ENCODE measurements at places on chromosomes 12 and 14.

- no peak for DNase-seq
Observed at GRCh38 chr12:48175613-48176416, 7.6 kb upstream of the CCDC184 start.

GRCh38 chr14:81637639-81638038, 104.0 kb upstream of the SEL1L start:
- DNase-seq: no peak

- peak; percentile 86 for DNase-seq
Observed at GRCh38 chr12:125183187-125184067, 118.2 kb downstream of the AACS start.

- no peak for DNase-seq
Observed at GRCh38 chr14:39873791-39874190, 441.6 kb upstream of the FBXO33 start.

GRCh38 chr12:93483151-93483807, 16.0 kb downstream of the MRPL42 start:
- DNase-seq: no peak

- no peak for DNase-seq
Observed at GRCh38 chr12:114846771-114847170, 162.8 kb upstream of the TBX3 start.

DNA sequence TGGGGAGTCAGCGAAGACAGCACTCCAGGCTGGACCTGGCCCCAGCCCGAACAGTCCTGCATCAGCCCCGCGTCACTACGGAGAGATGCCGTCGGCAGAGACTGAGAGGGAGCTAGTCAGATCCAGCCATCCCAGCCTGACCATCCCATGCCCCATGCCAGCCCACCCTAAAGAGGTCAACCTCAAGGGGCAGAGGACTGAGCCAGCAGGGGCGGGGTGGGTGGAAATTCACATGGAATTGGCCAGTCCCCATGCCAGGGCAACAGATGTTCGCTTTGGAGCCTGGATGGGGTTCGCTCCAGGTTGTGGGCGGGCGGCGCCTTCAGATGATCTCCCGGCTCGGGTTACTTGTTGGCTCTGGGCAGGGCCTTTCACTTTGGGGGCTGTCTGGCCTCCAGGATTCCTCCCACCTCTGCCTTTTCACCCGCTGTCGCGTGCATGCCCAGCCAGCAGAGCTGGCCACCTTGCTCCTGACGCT, 154.3 kb downstream of the TSPAN9 start:
- no peak for DNase-seq

- DNase-seq: no peak
Observed at GRCh38 chr14:69398818-69399210, 322 bp downstream of the SLC39A9 start.

- no peak for DNase-seq
Observed at GRCh38 chr12:91205811-91206210, 23.2 kb upstream of the DCN start.

DNA sequence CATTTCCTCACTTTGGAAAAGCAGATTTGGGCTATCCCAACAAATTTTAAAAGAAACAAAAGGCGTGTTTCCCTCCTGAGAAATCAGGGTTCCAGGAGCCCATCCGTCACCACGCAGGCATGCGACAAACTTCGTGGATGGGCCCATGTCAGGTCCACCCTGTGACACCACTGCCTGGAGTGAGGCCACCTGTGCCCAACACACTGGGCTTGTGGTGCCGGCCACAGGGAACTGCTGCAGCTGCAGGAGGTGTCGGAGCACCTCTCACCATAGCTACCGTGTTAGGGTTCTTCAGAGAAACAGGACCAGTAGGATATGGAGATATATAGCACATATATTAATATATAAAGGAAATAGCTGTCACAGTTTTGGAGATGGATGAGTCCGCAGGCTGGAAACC, 53.0 kb upstream of the BCL11B start:
- no peak for DNase-seq

DNA sequence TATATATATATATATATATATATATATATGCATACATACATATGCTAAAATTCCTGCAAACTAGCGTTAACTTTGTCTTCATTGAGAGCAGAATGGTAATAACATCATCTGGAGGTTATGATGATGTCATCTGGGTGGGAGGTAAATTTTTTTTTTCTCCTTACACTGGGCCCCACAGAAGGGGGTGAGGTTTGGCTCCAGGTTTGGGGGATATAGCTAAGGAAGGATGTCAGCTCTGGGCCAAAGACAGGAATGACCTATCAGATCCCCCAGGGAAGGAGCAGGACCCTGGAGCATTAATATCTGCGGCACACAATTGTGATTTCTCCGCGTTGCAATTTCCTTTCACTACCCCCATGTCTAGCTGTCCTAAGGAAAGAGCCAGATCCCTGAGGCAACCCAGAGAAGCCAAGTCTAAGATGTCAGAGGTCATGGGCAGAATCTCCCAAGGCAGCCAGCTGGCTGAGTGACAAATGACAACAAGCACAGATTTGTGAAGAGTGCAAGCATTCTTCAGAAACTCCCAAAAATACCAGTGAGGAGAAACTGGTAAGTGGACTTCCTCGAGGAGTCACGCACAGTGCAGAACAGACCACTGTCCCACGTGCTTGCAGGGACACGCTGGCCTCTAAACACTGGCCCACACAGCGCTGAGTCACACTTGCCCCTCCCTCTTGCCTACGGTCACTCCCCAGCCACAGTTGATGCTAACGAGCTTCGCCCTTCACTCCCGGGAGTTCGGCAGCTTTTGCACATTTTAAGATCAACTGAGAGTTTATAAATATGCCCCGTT, 9.9 kb downstream of the UBC start:
- DNase-seq: peak; percentile 62

DNA sequence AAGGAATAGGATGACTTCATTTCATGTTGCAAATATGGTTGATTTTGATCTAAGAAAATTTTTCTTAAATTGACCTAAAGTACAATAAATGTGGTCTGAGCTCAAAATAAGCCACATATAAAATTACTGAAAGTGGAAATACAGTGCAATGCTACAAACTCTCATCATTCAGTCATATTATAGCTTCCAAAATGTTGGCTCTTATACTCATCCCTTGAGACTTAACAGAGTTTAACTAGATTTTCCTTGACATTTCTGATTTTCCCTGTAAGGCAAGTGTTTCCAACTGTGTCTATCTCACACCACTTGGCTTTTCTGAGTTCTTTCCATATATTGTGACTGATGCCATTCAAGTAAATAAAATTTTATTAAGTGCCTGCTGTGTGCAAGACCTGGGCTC, 123.7 kb upstream of the NTF3 start:
- no peak for DNase-seq

GRCh38 chr12:129984106-129984505, 80.3 kb upstream of the TMEM132D start:
- no peak for DNase-seq

- no peak for DNase-seq
Observed at GRCh38 chr12:132886529-132887477, 602 bp downstream of the CHFR start.

Data from liver (tissue), 10 donors.